Caco-2 (cell line): ENCODE measurements at places on chromosomes 1 and 21. TPM values are rescaled to one million over a fixed set of nuclear protein-coding genes. Genes with fewer than 3 reads are reported as not detected.
A peak's percentile ranks its signal among the peaks of the same experiment; 100 is the strongest.

DNA sequence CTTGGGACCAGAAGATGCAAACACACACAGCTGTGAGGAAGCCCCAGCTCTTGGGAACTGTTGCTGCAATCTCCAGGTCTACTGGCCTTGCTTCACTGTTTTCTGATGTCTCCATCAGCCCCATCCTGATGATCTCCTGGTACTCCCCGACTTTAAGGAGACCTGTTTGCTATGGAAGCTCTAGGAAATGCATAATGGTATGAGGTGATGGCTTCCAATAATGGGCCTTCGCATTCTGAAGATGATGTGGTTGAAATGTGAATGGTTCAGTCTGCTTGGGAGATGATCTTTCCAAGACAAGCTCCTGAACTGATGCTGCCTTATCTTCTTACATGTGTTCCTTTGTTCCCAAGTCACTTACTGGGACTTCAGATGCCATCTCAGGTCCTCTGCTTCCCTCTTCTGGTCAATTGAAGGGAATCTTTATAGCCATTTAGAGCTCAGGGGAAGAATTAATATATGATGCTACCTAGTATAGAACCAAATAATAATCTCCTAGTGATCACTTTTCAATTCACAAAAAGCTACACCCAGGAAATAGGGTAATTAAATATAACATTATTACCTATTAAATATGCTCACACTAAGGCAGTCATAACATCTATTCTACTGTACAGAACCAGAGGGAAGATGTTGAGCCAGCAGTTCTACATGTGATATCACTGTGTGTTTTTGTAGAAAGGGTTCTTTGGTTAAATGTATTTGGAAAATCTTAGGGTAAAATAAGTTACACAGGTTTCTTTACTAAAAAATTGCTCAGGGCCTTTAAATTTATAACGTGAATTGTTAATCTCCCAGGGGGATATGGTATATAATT, 73.9 kb upstream of the VTCN1 start:
- DNase-seq: peak; percentile 50

Gene NBPF20
- total RNA-seq: 5.2 and 6.3 TPM in 2 replicates

GRCh38 chr1:3687504-3687903, 35.2 kb downstream of the TP73 start:
- no peak for DNase-seq

DNA sequence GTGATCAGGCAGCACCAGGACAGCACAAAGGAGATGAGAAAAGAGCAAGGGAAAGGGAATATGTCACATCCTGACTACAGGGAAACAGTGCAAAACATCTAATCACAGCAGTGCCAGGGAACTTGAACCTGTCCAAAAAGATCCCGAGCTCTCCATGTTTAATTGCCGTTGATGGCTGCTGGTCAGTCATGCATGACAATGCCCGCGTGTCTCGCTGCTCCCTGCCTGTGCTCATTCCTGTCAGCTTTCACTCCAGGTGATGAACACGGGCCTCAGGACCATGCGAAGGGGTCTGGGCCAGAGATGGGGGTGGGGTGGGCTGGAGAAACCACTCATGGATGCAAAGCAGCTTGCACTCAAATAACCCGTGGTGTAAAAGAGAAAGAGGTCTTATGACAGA, 287.0 kb downstream of the GPATCH2 start:
- DNase-seq: no peak

DNA sequence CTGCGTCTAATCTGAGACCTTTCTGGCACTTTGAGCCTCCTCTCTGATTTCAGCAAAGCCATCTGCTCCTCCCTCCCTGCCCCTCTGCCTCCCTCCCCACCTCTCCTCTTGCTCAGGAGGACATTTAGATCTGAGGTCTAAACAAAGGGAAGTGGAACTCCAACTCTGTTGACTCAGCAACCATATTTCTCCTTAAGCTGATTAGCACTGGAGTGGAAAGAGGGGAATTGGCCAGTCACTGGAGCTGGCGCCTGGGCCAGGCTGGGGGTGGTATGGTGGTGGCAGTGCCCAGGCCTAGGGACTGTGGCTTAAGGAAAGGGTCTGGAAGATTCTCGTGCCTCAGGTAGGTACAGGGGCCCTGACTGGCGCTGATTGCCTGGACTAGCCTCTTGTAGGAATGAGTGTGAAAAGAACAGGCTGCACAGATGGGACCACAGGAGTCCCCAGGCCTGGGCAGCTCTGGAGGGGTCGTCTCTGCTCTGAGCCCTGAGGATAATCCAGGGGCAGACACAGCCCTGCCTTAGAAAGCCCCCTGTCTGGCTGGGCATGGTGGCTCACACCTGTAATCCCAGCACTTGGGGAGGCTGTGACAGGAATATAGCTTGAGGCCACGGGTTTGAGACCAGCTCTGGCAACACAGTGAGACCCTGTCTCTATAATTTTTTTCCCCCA, 11.9 kb downstream of the SH2D2A start:
- DNase-seq: no peak

Gene AMY2A
- total RNA-seq: not detected in 2 replicates

GRCh38 chr1:203935321-203935720, 73.9 kb downstream of the SNRPE start:
- no peak for DNase-seq

- DNase-seq: no peak
Measured at GRCh38 chr1:245043611-245043940, 111.2 kb upstream of the KIF26B start.

DNA sequence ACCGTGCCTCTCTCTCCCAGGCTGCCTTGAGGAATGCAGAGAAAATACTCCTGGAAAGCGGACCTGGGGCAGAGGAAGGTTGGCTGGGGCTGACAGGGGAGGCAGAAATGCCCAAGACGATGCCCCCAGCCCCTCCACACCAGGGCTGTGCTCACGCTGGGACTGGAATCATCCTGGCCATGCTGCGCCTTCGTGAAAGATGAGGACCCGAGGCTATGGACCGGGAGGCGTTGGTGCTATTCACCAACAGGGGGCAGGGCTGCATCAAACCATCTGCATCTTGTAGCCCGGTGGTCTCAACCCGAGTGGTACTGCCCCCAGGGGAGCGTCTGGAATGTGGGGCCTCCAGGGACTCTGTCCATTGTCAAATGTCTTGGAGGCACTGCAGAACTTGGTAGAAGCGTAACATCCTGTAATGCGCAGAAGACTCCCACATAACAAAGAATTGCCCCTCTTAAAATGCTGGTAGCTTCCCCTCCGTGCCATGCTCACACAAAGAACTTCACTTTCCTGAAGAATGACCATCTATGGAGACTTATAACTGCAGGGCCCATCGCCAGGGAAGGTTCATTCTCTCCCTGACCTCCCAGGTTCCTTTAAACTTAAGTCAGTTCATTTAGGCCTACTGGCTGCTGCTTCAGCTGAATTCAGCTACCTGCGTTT, 251.2 kb downstream of the RRAGC start:
- no peak for DNase-seq

Gene CC2D1B
- total RNA-seq: 31.1 and 32.4 TPM in 2 replicates

- DNase-seq: no peak
Measured at GRCh38 chr1:218817071-218817470, 356.6 kb upstream of the LYPLAL1 start.

- DNase-seq: no peak
Measured at GRCh38 chr1:48730164-48730910, 46.4 kb downstream of the BEND5 start.

- DNase-seq: no peak
Measured at GRCh38 chr21:21205604-21206003, 207.4 kb downstream of the NCAM2 start.

DNA sequence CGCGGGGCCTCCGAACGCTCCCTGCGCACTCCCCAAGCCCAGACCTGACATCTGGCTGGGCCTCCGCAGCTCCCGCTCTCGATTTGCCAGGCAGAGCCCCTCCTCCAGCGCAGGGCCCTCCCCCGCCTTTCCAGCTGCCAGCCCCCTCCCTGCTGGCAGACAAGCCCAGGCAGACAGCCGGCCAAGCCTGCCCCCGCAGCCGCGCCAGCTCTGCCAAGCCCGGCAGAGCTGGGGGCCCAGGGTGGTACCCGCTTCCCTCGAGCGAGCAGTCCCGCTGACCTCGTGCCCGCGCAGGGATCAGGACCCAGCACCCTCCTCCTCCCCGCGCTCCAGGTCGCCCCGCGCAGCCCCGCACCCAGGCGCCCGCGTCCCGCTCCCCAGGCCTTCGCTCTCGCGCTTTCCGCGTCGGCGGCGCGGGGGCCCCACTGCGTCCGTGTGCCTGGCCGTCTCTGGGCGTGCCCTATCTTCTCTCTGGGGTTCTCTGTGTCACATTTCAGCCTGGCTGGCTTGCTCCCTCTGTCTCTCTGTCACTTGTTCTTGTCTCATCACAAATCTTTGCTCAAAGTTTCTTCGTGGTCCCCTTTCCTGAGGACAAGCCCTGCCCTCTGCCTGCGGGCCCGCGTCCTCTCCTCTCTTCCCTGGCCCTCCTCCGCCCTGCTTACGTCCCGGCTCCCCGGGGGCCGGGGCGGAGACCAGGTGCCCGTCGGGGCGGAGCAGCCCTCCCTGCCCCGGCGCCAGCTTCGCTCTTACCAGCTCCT, 580 bp downstream of the INKA2 start:
- DNase-seq: no peak

GRCh38 chr1:47187231-47187925, 2.5 kb downstream of the PDZK1IP1 start:
- peak; percentile 64 for DNase-seq

DNA sequence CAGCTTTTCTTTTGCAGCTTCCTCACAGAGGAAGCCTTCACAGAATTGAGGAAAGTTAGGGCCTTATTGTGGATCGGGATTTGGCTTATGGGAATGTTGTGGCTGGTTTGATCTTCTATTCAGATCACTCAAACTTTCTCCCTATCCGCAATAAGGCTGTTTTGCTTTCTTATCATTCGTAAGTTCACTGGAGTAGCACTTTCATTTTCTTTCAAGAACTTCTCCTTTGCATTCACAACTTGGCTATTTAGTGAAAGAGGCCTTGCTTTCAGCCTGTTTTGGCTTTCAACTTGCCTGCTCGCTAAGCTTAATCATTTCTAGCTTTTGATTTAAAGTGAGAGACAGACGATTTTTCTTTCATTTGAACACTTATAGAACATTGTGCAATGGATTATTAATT, 181.9 kb upstream of the B3GALT2 start:
- no peak for DNase-seq

- no peak for DNase-seq
Measured at GRCh38 chr1:212864201-212864600, 6.1 kb downstream of the FLVCR1 start.

DNA sequence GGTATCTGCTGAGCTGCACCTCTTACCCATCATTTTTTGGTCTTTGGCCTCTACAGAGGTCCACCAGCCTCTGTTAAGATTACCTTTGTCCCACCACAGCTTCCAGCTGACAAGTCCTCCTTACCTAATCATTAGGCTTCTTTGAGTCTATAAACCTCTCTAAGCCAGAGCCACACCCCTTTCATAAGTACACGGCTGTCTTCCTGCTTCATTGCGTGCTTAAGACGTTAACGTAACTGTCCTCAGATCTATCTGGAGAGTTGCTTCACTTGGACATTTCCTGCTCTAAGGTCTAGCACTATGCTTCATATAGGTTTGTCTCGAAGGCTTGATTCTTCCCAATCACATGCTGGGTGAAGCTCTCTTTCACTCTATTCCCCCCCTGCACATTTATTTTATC, 71.0 kb upstream of the CACHD1 start:
- DNase-seq: no peak

- no peak for DNase-seq
Measured at GRCh38 chr1:75396745-75397144, 214.2 kb downstream of the SLC44A5 start.

DNA sequence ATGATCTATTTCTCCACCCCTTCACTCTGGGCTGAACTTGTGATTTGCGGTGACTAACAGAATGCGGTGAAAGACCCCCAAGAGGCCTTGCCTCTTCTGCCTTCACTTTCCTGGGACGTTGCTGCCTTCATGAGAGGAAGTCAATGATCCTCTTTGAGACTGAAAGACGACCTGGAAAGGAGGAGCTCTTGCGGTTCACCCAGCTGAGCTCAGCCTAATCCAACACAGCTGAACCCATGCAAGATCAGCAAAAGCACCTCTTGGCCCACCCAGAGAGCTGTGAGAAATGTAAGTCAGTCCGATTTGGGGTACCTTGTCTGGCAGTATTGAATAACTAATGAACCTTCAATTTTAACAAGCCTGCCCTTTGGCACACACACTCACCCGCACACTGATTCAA, 767.4 kb upstream of the TPTE start:
- no peak for DNase-seq

Gene SPATA46
- total RNA-seq: not detected in 2 replicates
